Ovary (tissue), 10 donors: ENCODE measurements at places on chromosomes 1 and 21.

DNA sequence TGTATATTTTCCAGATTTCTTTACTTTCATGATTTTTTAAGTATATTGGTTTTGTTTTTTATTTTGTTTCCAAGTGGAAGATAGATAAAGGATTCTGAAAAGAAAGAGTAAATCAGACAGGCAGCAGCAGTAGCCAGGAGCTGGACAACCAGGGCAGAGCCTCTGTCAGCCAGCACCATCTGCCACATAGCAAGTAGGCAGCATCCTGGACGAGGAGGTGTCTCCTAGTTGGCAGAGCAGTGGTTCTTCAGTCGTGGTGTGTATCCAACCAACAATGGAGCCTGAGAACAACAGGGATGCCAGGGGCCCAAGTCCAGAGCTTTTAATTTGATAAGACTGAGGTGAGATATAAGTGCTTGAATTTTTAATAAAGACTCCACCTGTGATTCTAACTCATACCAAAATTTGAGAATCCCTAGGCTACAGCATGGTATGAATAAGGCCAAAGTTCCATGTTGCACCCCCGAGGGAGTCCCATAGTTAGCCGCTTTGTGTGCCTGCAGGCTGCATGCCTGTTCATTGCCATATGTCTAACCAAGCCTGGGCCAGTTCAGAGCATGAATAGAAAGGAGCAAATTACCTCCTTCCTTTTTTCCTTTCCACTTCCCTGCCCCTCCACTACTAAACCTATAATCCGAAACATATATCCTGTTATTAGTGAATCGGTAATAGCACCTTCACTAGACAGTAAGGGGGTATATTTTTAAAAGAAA lies 153.2 kb downstream of the NTNG1 start:
- no peak overlapping the region for H3K27ac ChIP-seq
- DNase-seq = no peak
- no peaks in the 10 kb centered on the region for H3K4me1 ChIP-seq

- H3K4me1 ChIP-seq = no peaks in the 10 kb centered on the region
- DNase-seq = no peak
- no peak overlapping the region for H3K27ac ChIP-seq
Measured at GRCh38 chr1:160794376-160794775, 1.6 kb upstream of the LY9 start.

DNA sequence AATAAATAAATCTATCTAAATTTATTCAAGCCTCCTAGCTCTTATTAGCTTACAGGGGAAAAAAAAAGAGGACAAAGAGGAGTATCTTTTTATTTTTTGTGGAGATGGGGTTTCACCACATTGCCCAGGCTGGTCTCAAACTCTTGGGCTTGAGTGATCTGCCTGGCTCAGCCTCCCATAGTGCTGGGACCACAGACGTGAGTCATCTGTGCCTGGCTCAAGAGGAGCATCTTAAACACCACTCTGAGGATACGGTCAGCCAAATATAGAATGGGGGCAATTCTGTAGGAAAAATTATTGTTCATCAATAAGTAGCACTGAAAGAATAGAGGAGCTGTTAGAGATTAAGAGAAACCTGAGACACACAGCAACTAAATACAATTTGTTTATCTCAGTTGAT lies 24.1 kb downstream of the SLC45A3 start:
- H3K27ac ChIP-seq = no peak overlapping the region
- H3K4me1 ChIP-seq = peaks cover 3% of the 10 kb centered on the region
- no peak for DNase-seq
- H3K36me3 ChIP-seq = no peaks in the 10 kb centered on the region

- H3K4me1 ChIP-seq = no peaks in the 10 kb centered on the region
- no peak for DNase-seq
- no peak overlapping the region for H3K27ac ChIP-seq
- H3K36me3 ChIP-seq = no peaks in the 10 kb centered on the region
Measured at GRCh38 chr1:60126723-60127122, 53.2 kb upstream of the C1orf87 start.

- no peak overlapping the region for H3K27ac ChIP-seq
- no peaks in the 10 kb centered on the region for H3K27me3 ChIP-seq
- no peak for DNase-seq
- no peak overlapping the region for H3K4me3 ChIP-seq
- H3K4me1 ChIP-seq = peaks cover 17% of the 10 kb centered on the region
- no peaks in the 10 kb centered on the region for H3K36me3 ChIP-seq
Measured at GRCh38 chr1:182166750-182167149, 105.2 kb upstream of the ZNF648 start.

DNA sequence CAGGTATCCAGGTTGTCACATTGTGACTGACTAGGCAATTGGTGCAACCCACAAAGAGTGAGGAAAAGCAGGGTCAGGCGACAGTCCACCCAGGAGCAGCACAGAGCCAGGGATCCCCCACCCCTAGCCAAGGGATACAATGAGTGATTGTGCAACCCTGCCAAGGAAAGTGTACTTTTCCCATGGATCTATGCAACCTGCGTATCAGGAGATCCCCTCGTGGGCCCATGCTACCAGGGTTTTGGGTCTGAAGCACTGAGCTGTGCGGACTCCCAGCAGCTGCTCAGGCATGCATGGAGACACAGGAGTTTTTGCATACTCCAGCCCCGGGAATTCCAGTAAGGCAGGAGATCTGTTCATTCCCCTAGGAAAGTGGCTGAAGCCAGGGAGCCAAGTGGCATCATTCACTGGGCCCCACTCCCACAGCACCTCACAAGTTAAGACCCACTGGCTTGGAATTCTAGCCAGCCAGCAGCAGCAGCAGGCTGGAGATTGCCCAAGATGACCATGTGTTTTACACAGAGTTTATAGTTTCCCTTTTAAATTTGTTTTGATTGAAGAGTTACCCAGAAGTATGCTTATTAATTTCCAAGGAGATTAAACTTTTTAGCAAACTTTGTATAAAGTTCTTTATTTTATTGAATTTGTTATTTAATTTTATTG lies 136.0 kb downstream of the LTN1 start:
- no peak for DNase-seq
- no peak overlapping the region for H3K27ac ChIP-seq
- H3K4me1 ChIP-seq = peaks cover 3% of the 10 kb centered on the region
- no peaks in the 10 kb centered on the region for H3K36me3 ChIP-seq
- H3K27me3 ChIP-seq = no peaks in the 10 kb centered on the region

DNA sequence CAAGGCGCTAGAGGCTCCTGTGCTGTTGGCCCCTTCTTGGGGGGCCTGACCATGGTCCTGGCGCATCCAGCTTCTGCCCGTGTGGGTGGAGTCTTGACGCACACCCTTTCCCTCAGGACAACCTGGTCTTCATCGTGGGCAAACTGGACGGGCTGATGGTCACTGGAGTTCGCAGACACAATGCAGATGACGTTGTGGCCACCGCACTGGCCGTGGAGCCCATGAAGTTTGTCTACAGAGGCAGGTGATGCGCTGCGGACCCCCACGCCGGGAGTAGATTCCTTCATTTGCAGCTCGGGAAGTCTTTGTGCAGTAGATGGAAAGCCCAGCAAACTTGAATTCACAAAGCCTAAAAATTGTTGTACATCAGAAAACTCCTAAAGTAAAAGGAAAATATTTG lies 58.1 kb downstream of the S100B start:
- H3K36me3 ChIP-seq = no peaks in the 10 kb centered on the region
- H3K27ac ChIP-seq = no peak overlapping the region
- DNase-seq = no peak
- no peaks in the 10 kb centered on the region for H3K27me3 ChIP-seq
- H3K4me3 ChIP-seq = no peak overlapping the region

GRCh38 chr1:31583082-31583994 lies 7.0 kb downstream of the TINAGL1 start:
- peak; percentile 60 for DNase-seq
- H3K4me3 ChIP-seq = no peak overlapping the region
- H3K27ac ChIP-seq = peak overlapping the region; percentile 85
- H3K4me1 ChIP-seq = peaks cover 46% of the 10 kb centered on the region

GRCh38 chr1:231933711-231934626 lies 307.4 kb downstream of the DISC1 start:
- peaks cover 10% of the 10 kb centered on the region for H3K4me1 ChIP-seq
- no peak for DNase-seq
- no peaks in the 10 kb centered on the region for H3K36me3 ChIP-seq

DNA sequence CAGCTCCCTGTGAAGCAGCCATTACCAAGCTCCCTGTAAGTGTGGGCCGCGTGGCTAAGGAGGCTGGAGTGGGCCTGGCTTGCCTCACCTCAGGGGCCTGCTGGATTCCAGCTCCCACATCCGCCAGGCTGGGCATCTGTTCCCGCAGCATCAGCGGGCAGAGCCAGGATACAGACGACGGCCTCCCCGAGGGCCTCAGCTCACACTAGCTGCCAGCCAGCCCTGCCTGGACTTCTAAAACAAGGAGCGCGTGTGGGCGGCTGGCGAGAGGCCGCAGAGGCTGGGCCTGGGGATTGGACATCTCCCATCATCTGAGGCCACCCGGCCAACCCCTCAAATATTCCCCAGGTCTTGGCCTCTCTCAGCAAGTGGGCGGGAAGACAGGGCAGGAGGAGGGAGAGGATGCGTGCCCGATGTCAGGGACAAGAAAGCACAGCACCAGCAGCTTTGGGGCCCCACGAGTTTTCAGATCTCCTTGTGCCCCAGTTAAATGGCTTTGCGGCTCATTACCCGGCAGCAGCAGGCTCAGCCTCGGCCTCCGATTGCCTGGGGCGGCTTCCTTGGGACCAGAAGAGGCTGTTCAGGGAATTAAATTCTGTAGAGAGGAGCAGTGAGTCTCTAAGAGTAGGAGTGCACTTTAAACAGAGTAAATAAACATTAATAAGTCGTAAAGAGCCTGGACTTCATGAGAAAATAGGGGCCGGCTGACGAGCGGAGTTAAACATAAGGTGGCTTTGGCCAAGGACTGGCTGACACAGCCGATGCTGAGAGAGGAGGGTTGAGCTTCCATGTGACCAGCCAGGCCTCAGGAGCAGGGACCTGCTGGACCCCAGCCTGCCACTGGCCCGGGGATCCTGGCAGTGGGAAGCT lies 208.9 kb upstream of the C1orf174 start:
- no peak overlapping the region for H3K27ac ChIP-seq
- DNase-seq = no peak
- H3K4me1 ChIP-seq = no peaks in the 10 kb centered on the region
